ENCODE measurements at places on chromosomes 12 and 14. TPM values are rescaled to one million over a fixed set of nuclear protein-coding genes. Genes with fewer than 3 reads are reported as not detected.
A peak's percentile ranks its signal among the peaks of the same experiment; 100 is the strongest.

DNA sequence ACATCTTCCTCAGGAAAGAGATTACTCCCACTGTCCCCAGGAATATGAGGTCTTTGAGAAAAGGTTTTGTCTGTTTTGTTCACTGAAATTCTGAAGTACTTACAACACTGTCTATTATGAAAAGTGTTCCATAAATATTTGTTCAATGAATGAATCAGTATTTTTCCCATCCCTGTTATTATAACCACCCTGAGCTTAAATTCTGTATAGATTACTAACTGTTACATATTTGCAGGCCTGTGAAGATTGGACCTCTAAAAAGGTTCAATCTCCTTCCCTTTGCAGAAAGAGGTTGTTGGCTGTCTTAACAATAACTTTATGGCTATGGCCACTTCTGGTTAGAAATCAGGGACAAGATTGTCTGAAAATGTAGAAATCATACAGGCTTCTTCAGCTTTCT is 174.5 kb upstream of the NPAS3 start:
- no peak for DNase-seq

Gene TPH2
- not detected for total RNA-seq

GRCh38 chr12:108117163-108117849 is 11.8 kb upstream of the WSCD2 start:
- DNase-seq, result no peak

DNA sequence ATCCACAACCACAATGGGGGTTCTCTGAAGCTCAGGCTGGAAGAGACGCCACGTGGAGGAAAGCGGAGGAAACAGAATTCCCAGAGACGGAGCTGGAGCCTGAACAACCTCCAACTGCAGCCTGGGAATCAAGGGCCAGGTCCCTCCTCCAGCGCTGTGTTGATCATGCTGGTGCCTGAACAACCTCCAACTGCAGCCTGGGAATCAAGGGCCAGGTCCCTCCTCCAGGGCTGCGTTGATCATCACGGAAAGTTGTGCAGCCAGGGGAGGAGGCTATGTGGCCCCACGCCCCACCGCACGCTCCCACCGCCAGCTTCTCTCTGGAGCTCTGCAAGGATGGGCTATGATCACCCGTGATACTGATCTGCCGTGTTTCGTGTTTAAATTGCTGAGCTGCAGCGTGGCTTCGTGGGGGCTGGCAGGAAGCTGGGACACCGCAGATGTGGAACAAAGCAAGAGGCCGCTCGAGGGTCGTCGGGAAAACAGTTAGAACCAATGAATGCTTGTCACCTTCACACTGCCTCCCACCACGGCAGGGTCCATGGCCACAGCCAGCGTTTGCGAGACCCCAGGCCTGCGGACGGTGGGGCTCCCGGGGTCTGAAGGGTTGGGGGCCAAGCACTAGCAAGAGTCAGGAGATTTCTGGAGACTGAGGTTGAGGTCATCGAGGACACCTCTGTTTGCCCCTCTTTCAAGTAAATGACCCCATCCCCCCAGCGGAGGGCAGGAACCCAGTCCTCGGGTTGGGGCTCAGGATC is 51.8 kb upstream of the FBRSL1 start:
- DNase-seq, result no peak

Gene RARG
- 41.8 TPM for total RNA-seq

GRCh38 chr14:105519946-105520698 is 6.3 kb upstream of the TMEM121 start:
- DNase-seq, result no peak

Gene C1RL
- 49.6 TPM for total RNA-seq

DNA sequence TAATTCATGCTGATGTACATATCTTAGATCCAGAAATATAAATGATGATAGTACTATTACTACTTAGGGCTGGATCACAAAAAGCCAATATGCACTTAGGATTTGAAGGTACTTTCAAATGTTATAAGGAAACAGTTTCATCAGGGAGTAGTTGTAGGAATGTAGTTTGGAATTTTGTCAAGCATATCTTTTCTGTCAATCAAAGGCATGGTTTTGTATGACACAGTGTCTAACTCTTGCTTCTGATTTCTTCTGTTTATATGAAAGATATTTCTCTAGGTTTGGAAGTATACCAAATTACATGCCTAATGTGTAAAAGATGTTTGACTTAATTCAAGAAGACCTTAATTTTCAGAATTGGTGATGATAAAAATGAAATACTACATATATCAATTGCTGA is 135.7 kb downstream of the RAD51B start:
- DNase-seq, result no peak

DNA sequence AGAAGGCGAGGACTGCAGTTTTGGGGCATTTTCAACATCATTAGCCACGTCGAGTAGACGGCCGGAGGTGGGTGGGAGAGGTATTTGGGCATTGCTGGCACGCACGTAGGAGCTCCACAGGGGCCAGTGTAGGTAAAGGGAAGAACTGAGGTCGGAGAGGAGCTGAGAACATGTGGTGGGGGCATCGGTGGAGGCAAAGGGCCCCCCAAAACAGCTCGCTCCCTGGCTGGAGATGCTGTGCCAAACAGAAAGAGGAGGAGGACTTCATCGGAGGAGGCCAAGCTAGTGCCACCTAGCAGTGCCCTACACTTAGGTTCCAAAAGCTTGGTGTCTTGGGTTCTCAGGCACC is 52.0 kb upstream of the PPP2R5C start:
- DNase-seq, result no peak

DNA sequence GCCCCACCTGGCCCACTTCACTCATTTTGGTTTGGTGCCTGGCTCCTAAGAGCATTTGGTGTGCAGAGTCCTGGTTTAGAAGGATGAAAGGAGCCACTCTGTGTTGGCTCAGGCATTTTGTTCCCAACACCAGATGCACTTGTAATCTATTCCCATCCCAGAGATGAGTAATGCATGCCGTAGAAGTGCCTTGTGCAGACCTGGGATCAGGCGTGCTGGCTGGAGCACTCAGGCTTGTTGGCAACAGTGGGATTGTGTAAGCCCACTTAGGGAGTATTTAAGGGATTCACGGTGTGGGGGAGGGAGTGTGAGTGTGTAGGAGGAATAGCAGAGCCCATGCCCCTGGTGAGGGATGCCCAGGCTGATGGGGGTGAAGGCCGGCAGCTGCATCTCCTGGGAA is 501.5 kb upstream of the TBX3 start:
- no peak for DNase-seq

GRCh38 chr12:65609359-65609771 is 214.9 kb upstream of the HMGA2 start:
- no peak for DNase-seq

DNA sequence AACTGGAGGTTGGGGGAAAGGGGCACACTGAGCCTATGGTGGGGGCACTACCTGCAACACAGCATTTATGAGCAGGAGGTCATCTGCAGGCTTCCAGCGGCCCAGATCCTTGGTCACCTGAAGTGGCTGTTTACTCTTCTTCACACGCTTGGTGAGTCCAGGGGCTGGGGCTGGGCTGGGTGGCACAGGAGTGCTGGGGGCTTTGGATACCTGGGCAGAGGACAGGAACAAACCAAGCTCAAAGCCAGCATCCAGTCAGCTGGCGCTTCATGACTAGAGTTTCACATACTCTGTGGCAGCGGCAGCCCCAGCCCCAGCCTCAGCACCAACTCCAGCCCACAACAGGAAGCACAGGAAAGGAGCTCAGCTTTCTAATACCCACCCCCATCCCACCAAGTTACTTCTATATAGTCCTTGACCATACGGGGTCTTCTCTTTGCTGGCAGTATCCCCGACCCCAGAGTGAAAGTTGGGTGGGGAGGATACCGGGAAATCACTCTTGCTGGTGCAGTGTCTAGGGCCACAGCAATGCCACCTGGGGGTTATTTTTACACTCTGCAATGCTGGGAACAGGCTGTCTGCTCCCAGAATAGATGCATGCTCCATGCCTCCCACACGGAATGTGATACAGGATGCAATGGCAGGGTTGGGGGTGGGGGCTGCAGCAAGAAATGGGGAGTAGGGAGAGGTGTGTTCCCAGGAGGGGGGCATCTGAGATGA is 3.1 kb downstream of the MCRS1 start:
- no peak for DNase-seq

- no peak for DNase-seq
These were observed 56.1 kb downstream of the TMEM117 start for GRCh38 chr12:43891856-43892574.

Gene SLC2A13
- 11.1 TPM for total RNA-seq

DNA sequence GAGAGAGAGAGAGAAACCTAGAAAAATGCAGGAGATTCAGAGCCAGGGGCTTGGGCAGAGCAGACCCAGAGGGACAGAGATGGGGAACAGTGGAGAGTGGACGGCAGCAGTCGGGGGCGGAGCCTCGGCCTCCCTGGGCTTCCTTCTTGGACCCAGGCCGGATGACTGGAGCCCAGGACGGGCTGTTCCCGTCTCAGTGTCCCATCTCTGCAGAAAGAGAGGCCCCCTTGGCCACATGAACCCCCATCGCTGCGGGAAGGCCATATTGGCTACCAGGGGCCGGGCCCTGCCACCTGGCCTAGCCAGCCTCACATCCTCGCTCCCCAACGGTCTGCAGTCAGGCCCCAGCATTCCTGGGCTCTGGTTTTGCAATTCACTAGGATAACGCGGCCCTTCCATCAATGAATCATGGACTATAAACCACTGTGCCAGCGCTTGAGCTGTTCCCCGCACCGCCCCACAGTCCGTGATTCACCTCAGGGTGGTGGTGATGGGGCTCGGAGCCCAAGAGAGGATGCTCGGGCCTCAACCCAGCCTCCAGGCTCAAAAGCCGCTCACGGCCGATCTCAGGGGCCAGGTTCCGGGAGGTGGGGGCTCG is 116.5 kb downstream of the RFLNA start:
- DNase-seq, result peak; percentile 39

DNA sequence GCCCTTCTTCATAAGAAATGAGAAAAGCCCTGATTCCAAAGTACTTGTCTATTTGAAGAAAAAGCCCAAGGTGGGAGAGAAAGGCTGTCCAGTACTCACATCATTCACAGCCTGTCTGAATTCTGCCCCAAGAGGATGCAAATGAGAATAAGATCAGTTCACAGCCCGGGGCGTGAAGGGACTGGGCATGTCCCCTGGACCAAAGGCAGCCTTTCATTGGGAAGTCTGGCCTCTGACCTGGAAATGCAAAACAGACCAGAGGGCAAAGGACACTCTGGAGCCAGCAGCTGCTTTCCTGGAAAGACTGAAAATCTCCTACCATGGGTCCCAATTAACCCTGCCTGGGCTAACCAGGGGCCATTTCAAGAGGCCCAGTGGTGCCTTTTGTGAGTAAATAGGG is 191.2 kb upstream of the PELI2 start:
- no peak for DNase-seq

Gene PRPF39
- 29.2 TPM for total RNA-seq

- peak; percentile 57 for DNase-seq
These were observed at the start of gene CKB for GRCh38 chr14:103522649-103523574. Gene CKB, minus strand, starts transcription at chr14:103522830. Its CDS starts 337 bp downstream, at chr14:103522493.

DNA sequence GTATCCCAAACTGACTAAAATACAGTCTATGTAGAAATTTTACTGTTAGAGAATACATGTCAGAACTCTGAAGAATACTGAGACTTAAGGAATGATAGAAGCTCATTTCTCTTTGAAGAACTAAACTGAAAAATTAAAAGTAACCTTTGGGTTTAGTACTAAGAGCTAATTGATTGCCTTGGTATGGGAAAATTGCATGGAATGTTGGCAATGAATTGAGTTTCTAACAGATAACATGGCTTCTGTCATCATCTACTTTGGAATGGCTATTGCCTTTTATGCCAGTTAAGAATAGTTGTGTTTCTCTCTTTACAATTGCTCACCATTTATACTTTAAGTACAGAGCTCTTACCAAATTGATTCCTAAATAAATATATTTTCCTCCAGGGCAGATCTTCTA is 308.8 kb upstream of the SYT1 start:
- DNase-seq, result no peak

DNA sequence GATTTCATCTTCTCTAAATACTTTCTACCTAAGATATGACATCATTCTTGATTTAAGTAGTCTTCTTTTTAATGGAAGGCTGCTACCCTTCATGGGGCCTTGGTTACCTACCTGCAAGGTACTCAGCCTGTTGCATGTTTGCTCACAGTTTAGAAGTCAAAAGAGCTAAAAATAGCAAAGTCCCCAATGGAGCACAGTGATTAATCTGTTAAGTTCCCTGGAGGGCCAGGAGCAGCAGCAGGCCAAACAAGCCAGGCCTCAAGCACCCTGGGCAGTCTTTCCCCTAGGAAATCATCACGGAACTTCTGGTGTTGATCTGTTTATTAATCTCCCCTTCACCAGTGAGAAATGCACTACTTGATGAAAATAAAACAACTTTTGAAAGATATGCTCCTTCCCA is 24.0 kb upstream of the SLC8A3 start:
- DNase-seq, result no peak

GRCh38 chr12:109727746-109728726 is 14.4 kb downstream of the FAM222A start:
- DNase-seq, result no peak

GRCh38 chr14:90534091-90534837 is 137.4 kb downstream of the CALM1 start:
- DNase-seq, result no peak
